ENCODE measurements at places on chromosomes 2 and 18.

- DNase-seq: no peak
Observed at GRCh38 chr2:126817172-126817571, 81.5 kb upstream of the TEX51 start.

DNA sequence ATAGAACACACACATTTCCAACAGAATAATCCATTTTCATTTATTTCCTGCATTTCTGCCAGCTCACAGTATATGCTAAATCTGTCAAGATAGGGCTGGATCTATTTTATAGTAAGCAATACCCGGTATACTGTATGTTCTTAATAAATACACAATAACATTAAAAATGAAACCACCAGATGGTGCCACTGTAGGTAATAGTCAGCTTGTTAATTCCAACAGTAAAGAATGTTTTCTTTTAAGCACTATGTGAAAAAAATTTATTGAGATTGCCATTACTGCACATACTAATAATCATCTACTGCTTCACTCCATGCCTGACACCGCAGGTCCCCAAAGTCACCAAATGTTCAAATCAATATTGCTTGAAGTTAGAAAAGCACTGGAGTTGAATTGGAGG, 131.5 kb upstream of the PGAP1 start:
- no peak for DNase-seq

GRCh38 chr2:142822190-142822589, 55.3 kb upstream of the KYNU start:
- no peak for DNase-seq

DNA sequence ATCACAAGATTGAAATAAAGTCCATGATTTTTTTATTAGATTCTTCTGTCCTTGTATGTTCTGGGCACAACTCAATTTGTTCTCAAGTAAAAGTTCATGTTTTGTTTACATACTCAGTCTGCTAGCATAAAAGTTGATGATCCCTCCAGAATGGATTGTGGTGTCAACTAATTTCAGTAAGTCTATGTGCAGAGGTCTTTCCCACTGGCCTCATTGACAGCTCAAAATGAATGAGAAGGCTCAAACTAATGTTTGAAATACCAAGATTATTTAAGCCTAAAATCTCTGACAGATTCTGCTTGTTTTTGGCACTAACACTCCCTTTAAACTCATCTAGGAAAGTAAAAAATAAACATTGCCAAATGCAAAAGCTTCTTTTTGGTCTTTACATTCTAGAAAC, 561.2 kb upstream of the CNTNAP5 start:
- no peak for DNase-seq

DNA sequence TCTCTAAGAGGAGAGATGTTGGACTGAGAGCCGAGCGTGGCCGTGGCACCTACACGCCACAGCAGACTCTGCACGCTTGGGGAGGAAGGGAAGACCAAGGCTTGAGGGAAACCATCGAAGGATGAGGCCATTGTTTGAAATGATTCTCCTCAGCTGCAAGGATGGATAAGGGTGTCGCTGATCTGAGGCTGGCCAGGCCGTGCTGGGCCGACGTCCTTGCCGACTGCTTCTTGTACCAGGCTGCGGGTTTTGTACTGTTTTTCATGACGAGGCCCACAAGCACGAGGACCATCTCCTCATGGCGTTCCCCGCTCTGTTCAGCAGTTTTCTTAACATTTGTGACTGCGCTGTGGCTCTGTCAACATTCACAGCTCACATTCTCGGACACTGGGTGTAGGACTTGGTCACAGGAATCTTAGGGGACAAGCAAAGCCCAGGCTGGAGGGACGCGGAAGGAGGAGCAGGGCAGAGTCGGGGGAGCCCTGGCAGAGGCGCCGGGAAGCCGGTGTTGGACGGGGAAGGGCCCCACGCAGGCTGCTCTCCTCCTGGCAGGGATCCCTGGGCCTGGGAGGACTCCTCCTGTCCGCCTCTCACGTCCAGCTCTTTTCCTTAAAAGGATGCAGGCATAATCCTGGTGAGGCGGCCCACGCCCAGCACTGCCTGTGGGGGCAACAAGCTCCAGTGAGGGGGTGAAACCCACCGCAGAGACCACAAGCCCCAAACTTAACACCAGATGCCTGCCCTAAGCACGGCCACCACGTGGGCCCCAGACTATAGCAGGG, 259.0 kb upstream of the SALL3 start:
- peak; percentile 10 for DNase-seq

- no peak for DNase-seq
Observed at GRCh38 chr2:241932899-241933178, 63.3 kb downstream of the RTP5 start.

GRCh38 chr2:6934345-6934744, 17.1 kb downstream of the RNF144A start:
- DNase-seq: no peak

DNA sequence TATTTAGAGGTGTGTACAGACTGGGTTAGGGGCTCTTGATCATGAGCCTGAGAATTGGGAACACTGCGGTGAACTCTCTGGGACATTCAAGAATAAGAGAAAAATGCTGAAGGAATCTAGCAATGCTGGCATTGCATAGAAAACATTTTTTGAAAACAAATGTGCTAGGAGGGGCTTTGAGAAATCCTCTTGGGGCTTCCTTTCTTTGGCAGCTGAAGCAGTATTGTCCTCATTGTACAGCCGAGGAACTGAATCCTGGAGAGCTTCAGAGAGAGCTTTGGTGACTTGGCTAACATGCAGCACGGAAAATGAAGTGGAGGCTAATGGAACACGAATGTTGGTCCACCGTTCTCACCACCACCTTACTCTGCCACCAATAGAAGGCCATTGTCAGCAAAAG, 107.3 kb upstream of the EFEMP1 start:
- no peak for DNase-seq

DNA sequence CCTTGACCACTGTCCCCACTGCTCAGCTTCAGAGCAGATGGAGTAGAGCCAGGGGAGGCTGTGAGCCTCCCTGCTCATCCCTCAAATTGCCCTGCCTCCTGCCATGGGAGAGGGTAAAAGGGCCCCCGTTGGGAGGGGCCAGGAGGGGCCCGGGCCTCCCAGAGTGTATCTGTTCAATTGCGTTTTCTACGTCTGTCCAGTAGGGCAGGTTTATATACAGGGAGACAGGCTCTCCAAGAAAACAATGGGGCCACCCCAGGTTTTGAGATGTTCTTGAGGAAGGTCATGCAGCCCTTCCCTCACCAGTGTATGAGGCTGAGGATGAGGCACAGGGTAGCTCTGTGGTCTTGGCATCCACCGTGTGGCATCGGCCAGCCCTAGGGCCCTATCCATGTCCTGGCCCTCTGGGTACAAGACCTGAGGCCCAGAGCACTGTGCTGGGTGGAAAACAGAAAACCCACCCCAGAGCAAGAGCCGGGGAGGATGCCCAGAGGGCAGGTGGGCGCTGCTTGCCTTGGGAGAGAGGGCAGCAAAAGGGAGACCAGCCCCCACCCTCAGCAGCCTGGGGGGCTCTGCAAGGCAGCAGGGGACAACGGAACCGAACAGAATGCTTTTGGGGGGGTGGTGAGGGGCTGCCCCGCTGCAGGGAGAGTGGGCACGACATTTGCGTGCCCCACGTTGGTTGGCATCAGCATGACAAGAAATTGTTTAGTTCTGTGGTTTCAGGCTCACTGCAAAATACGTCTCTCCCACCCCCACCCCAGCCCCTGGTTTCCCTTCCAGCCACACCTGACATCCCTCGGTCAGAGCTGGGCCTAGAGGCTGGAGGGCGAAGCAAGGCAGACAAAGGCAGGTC, 141.5 kb downstream of the ACOXL start:
- no peak for DNase-seq

- no peak for DNase-seq
Observed at GRCh38 chr2:24825883-24826772, 32.9 kb downstream of the CENPO start.

DNA sequence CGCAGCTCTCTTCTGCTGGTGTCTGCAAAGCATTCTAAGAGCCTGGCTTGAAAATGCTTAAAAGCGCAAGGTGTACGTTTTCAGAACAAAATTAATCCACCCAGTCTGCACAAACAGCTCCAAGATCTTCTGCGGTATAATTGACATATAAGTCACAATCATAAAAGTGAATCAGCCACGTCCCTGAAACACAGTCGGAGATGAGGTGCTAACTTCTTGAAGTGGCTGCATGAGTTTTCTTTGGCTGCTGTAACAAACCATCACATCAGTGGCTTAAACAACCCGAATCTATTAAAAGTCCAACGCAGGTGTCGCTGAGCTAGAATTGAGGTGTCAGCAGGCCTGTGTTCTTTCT, 32.6 kb downstream of the ARL4C start:
- DNase-seq: no peak

DNA sequence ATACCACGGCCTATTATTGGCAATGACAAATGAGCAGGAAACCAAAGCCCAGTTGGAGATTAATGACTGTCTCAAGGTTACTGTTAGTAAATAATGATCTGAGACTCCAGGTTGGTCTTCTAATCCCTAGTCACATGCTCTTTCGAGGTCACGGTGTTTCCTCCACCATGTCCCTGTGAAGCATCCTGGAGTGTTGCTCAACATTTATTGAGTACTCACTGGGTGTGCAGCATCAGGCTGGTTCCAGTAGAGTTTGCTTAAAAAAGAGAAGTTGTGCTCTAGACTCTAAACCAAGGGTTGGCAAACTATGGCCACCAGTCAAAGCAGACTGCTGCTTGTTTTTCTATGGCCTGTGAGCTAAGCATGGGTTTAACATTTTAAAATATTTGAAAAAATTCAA, 263.8 kb upstream of the ATP5MC3 start:
- no peak for DNase-seq

GRCh38 chr2:232431705-232432590, 24.0 kb upstream of the ALPI start:
- no peak for DNase-seq

DNA sequence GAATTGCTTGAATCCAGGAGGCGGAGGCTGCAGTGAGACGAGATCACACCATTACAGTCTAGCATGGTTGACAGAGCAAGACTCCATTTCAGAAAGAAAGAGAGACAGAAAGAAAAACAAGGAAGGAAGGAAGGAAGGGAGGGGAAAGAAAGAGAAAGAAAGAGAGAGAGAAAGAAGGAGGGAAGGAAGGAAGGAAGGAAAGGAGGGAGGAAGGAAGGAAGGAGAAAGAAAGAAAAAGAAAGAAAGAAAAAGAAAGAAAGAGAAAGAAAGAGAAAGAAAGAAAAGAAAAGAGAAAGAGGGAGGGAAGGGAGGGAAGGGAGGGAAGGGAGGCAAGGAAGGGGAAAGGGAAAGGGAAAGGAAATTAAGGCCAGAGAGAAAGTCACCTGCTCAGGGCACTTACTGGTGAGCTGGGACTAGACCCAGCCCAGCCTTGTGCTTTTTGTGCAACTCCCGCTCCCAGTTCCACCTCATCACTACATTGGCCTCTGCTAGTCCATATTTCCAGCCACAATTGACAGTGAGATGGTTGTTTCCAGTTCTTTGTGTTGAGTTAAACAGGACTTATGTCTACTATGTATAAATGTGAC, 35.7 kb downstream of the MOGAT1 start:
- DNase-seq: no peak

GRCh38 chr2:207405150-207405549, 124.6 kb upstream of the CREB1 start:
- no peak for DNase-seq

- no peak for DNase-seq
Observed at GRCh38 chr2:150167711-150168110, 319.8 kb downstream of the RND3 start.

DNA sequence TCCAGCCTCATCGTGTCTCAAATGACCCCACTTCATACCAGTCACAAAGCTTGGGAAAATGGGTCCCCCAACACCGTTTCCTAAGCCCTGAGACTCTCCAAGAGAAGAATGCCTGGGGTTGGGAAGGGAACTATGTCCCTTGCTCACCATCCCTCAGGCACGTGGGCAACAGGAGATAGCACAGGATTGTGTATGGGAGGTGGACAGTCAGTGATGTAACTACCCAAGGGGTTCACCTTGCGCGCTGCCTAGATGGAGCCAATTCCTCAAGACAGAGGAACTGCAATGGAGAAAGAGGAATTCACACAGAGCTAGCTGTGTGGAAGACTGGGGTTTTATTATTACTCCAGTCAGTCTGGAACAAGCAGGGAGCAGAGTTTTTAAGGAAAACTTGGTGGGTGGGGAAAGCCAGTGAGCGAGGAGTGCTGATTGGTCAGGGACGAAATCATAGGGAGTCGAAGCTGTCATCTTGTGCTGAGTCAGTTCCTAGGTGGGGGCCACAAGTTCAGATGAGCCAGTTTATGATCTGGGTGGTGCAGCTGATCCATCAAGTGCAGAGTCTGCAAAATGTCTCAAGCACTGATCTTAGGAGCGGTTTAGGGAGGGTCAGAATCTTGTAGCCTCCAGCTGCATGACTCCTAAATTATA, 13.8 kb upstream of the CXCR1 start:
- no peak for DNase-seq

GRCh38 chr2:45220227-45220626, 211.0 kb upstream of the SIX2 start:
- peak; percentile 31 for DNase-seq

GRCh38 chr2:134663451-134664450, 55.0 kb downstream of the TMEM163 start:
- DNase-seq: no peak

DNA sequence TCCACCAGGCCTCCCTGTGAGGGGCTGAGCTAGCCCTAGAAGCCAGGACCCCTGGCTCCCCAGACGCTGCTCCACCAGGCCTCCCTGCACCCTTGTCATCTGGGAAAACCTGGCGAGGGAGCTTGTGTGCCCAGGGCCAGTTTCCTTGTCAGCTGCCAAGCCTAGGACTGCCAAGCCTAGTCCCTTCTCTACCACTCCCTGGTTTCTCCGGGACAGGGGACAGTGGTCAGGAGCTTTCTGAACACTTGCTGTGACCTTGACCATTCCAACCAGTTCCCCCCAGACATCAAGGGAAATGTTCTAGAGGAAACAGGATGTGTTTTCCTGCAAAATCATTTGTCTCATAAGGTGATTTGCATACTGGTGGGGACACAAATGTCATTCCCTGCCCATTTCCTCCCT, 41.3 kb upstream of the MRPL33 start:
- DNase-seq: no peak

GRCh38 chr2:109166811-109167210, 37.8 kb downstream of the SH3RF3 start:
- no peak for DNase-seq

DNA sequence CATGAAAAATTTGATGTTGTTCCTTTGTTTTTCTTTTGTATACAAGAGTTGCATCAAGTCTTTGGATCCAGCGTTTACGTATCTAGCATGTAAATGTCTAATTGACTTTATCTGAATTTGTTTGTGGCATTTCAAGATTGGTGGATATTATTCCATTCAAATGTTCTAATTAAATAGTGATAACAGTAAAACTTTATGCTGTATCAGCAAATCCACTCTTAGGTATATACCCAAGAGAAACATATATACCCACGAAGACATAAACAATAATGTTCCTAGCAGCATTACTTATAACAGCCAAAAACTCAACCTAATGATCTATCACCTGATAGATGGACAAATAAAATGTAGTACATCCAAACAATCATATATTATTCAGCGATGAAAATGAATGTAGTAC, 579.4 kb upstream of the LRATD1 start:
- no peak for DNase-seq

- no peak for DNase-seq
Observed at GRCh38 chr2:56025469-56026193, 102.0 kb upstream of the EFEMP1 start.

- DNase-seq: no peak
Observed at GRCh38 chr2:69624611-69625010, 18.9 kb downstream of the AAK1 start.

All from NCI-H1092 treated with DMSO at 0.1 percent for 48 hours (cell line).